ENCODE measurements at places on chromosomes 1 and 21. TPM values are rescaled to one million over a fixed set of nuclear protein-coding genes. Genes with fewer than 3 reads are reported as not detected.

- H3K27me3 ChIP-seq = no peaks in the 10 kb centered on the region
- no peak for DNase-seq
- H3K27ac ChIP-seq = no peak overlapping the region
- H3K4me3 ChIP-seq = no peak overlapping the region
- H3K4me1 ChIP-seq = no peaks in the 10 kb centered on the region
- H3K36me3 ChIP-seq = no peaks in the 10 kb centered on the region
These were observed 220.6 kb downstream of the DYRK1A start for GRCh38 chr21:37587203-37587602.

GRCh38 chr21:16865632-16866031 lies 647.2 kb upstream of the CXADR start:
- no peaks in the 10 kb centered on the region for H3K27me3 ChIP-seq
- DNase-seq = peak; percentile 44
- no peaks in the 10 kb centered on the region for H3K36me3 ChIP-seq
- H3K4me1 ChIP-seq = no peaks in the 10 kb centered on the region
- H3K27ac ChIP-seq = no peak overlapping the region

DNA sequence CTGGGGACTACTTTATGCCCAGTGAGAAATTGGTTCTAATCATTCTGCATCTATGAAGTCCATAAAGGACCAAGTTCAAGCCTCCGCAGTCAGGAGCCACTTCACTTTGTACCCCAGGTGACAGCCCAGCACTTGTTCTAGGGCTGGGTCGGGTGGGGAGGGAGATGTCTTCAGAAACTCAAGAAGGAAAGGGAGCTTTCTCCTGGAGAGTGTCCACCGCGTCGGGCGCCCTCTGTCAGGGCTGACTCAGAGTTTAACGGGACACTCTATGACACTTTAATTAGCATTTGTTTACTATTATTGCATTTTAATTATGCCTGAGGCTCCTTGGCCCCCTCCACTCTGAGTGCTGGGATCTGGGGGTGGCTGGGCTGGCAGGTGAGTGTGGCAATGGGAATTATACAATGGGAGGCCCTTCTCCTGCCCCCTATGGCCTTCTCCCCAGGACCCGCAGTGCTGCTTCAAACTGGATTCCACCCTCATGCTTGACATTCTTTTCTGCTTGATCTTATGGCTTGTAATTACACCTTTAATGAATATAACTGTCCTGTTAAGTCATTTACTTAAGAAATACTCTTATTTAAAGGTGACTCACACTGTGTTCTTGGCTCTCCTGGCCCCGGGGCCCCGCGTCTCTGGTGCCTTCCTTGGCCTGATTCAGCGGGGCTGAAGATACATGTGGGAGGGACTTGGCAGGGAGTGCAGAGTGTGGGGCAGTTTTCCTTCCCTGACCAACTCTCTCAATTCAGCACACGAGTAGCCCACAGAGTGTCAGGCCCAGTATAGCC lies 136.6 kb downstream of the PLXNA2 start:
- no peak overlapping the region for H3K4me3 ChIP-seq
- DNase-seq = peak; percentile 56
- H3K27ac ChIP-seq = no peak overlapping the region
- no peaks in the 10 kb centered on the region for H3K27me3 ChIP-seq
- H3K36me3 ChIP-seq = no peaks in the 10 kb centered on the region

GRCh38 chr1:7257225-7257624 lies 472.0 kb downstream of the CAMTA1 start:
- DNase-seq = no peak
- no peaks in the 10 kb centered on the region for H3K27me3 ChIP-seq
- no peak overlapping the region for H3K27ac ChIP-seq
- H3K4me1 ChIP-seq = peaks cover 5% of the 10 kb centered on the region
- no peaks in the 10 kb centered on the region for H3K36me3 ChIP-seq

- DNase-seq = no peak
- H3K27ac ChIP-seq = no peak overlapping the region
- peaks cover 4% of the 10 kb centered on the region for H3K36me3 ChIP-seq
These were observed 95.0 kb downstream of the SGIP1 start for GRCh38 chr1:66628926-66629325.

- no peak overlapping the region for H3K27ac ChIP-seq
- DNase-seq = peak; percentile 39
These were observed 7.8 kb upstream of the MUTYH start for GRCh38 chr1:45348020-45348419.

DNA sequence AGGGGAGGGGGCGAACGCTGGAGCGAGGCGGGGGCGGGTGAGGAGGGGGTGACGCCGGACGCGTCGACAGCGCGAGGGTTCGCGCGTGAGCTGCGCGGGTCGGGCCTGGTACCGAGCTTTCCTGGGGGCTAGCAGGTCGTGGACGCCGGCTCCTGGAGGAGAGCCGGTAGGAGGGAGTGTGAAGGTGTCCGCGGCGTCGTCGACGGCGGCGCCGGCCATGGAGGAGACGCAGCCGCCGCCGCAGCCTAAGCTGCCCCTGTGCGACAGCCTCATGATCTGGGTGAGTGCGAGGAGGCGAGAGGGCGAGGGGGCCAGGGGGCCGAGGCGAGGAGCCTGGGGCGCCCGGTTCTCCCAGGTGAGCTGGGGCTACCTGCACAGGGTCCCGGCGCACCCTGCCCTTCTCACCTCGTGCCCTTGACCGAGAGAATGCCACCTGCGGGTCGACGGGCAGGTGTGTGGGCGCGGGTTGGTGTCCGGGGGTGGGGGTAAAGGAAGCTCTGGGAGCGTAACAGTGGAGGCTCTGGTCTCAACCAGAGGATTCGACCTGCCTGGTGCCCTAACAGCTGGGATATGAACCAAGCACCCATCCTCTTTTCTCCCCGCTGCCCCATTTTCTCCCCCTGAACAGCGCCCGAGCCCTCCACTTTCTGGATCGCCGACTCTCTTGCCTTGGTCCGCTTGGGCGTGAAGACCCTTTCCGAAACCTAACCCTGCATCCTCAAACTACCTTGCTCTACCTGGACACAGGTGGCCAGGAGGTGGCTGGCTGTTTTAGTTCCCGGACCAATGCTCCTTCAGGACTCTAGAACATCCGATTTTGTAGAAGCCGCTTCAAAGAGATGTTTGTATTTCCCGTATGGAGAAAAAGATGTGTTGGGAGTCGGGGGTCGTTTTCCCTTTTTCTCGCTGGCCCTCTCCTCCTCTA lies at the start of gene HOOK1:
Gene HOOK1, plus strand, starts transcription at position 49 of the 925 bp plus-strand sequence. Its CDS starts 169 bp downstream, at position 218.
- no peaks in the 10 kb centered on the region for H3K4me1 ChIP-seq
- no peak within 1 kb of the TSS for H3K4me3 ChIP-seq
- no peak for DNase-seq
- no peak within 1 kb of the TSS for H3K27ac ChIP-seq
- no peaks in the 10 kb centered on the region for H3K36me3 ChIP-seq
- peaks cover 24% of the 10 kb centered on the region for H3K27me3 ChIP-seq

GRCh38 chr1:44559330-44559729 lies 115.0 kb downstream of the TMEM53 start:
- no peaks in the 10 kb centered on the region for H3K36me3 ChIP-seq
- H3K27me3 ChIP-seq = peaks cover 13% of the 10 kb centered on the region
- no peak for DNase-seq
- H3K4me1 ChIP-seq = no peaks in the 10 kb centered on the region
- H3K4me3 ChIP-seq = no peak overlapping the region

- no peaks in the 10 kb centered on the region for H3K27me3 ChIP-seq
- no peaks in the 10 kb centered on the region for H3K36me3 ChIP-seq
- H3K4me1 ChIP-seq = no peaks in the 10 kb centered on the region
- no peak overlapping the region for H3K4me3 ChIP-seq
- no peak overlapping the region for H3K27ac ChIP-seq
These were observed 9.6 kb downstream of the ACTRT2 start for GRCh38 chr1:3030663-3031381.

DNA sequence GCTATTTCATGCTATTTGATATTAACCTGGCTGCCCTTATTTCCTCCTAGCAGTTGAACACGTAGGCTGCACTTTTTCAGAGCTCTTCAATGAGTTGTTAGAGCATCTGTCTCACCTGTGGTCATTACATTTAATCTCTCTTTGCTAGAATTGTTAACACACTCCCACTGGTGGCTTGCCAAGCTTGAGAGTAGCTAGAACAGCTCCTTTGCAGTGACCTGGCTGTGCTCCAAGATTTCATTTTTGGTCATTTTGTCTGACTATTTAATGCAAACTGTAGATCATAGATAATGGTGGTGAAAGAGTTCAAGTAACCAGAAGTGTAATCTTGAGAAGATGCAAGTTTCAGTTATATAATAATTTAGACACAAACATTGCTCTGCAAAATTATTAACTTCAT lies 105.6 kb downstream of the LRRC7 start:
- H3K27me3 ChIP-seq = no peaks in the 10 kb centered on the region
- no peak overlapping the region for H3K4me3 ChIP-seq
- no peaks in the 10 kb centered on the region for H3K36me3 ChIP-seq
- no peak overlapping the region for H3K27ac ChIP-seq
- no peak for DNase-seq
- no peaks in the 10 kb centered on the region for H3K4me1 ChIP-seq

- H3K27me3 ChIP-seq = no peaks in the 10 kb centered on the region
- peak; percentile 48 for DNase-seq
- H3K4me3 ChIP-seq = no peak overlapping the region
- no peak overlapping the region for H3K27ac ChIP-seq
- H3K4me1 ChIP-seq = no peaks in the 10 kb centered on the region
These were observed 94.3 kb upstream of the EDN2 start for GRCh38 chr1:41578712-41579335.

DNA sequence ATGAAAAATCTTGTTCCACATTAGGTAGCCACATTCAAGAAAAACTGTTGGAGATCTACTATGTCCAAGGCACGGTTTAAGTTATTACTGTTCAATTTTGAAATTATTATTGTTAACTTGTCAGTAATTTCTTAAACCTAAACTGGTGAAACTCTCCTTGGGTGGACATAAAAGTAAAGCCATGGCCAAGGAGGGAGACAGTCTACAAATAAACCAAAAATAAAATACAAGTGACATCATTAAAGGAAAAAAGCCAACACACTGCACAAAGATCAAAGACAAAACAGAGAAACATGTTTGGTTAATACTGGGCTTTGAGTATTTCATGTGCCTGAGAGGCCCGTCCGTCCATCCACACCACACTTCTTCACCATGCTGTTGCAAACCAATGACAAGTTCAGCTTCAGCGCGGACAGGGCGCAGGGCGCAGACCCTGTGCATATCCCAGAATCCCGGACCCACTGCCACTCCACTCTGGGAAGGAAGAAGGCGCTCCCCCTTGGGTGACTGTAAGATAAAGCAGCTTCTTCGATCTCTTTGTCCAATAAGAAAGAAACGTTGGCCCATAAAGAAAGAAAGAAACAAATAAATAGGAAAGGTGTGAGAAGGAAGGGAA lies 918 bp upstream of the RASAL2 start:
- H3K36me3 ChIP-seq = no peaks in the 10 kb centered on the region
- H3K4me1 ChIP-seq = peaks cover 9% of the 10 kb centered on the region
- H3K4me3 ChIP-seq = peak overlapping the region; percentile 83
- H3K27ac ChIP-seq = peak overlapping the region; percentile 88

GRCh38 chr1:244395965-244396364 lies 55.7 kb downstream of the ADSS2 start:
- H3K4me3 ChIP-seq = no peak overlapping the region
- H3K36me3 ChIP-seq = no peaks in the 10 kb centered on the region
- no peaks in the 10 kb centered on the region for H3K4me1 ChIP-seq
- no peak for DNase-seq
- no peak overlapping the region for H3K27ac ChIP-seq

DNA sequence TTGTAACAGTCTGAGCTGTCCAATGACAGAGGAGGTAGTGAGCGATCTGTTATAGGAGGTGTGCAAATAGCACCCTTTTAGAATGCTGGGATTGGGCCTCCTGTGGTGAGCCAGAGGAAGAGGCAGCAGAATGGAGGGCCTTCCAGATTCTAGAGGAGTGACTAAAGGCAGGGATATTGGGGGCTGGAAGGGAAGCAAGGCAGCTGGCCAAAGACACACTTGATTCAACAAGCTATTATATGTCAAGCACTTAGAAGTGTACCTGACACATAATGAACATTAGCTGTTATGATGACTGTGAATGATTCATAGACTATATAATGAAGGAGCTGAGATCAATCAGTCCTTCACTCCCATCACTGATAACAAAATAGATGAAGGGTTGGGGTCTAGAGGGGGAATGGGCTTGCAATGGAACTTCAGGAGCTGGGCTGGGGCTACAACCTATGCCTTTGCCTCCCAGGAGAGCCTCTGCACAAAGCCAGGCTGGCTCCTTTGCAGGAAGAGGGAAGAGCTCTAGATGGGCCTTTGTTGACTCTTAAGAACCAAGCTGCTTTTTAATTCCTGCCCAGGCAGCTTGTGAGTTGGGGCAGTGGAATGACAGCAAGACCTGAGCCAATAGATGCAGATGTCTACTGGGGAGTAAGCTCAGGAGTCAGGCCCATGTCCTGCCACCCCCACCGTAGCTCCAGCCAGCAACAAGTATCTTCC lies 2.3 kb upstream of the MKNK1 start:
- H3K4me3 ChIP-seq = no peak overlapping the region
- peaks cover 3% of the 10 kb centered on the region for H3K4me1 ChIP-seq
- no peak overlapping the region for H3K27ac ChIP-seq
- no peaks in the 10 kb centered on the region for H3K27me3 ChIP-seq
- DNase-seq = no peak

GRCh38 chr1:242208021-242208420 lies 209.1 kb upstream of the MAP1LC3C start:
- H3K4me1 ChIP-seq = no peaks in the 10 kb centered on the region
- no peaks in the 10 kb centered on the region for H3K36me3 ChIP-seq
- no peaks in the 10 kb centered on the region for H3K27me3 ChIP-seq
- DNase-seq = no peak
- no peak overlapping the region for H3K27ac ChIP-seq

GRCh38 chr1:30707412-30708360 lies 15.7 kb downstream of the MATN1 start:
- H3K36me3 ChIP-seq = no peaks in the 10 kb centered on the region
- H3K27me3 ChIP-seq = peaks cover 5% of the 10 kb centered on the region
- no peak overlapping the region for H3K4me3 ChIP-seq
- DNase-seq = peak; percentile 59

DNA sequence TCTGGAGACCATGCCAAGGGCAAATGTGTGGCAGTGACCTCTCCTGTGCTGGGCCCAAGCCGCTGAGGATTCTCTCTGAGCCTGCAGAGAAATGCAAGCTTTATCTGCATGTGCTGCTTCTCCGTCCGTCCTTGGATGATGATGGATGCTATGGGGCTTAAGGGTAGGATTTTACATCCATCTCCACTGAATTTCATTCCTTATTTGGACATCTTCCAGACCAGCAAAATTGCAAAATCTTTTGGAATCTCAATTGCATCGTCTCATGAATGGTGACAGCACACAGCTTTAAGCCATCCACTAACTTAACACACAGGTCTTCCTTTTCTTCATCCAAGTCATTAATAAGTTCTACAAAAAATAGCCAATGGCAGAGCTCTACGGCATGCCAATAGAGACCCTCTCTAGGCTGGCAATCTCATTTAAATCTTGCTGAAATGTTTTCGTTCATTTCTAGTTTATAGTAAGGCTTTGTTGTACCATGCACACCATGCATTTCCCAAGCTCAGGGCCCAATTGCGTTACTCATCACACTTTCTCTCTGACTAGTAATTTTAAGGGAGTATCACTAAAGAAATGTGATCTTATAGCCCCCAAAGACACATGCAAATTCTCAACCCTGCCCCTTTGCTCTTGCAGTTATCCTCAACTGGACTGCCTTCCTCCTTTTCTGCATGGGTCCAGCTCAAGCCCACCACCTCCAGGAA lies 11.1 kb downstream of the BATF3 start:
- no peaks in the 10 kb centered on the region for H3K27me3 ChIP-seq
- peak; percentile 85 for DNase-seq
- H3K27ac ChIP-seq = no peak overlapping the region
- no peak overlapping the region for H3K4me3 ChIP-seq

The C1orf87 gene
- total RNA-seq = under 0.01 TPM

The DSCAM gene
- not detected for total RNA-seq

The KIAA1614 gene
- 8.1 TPM for total RNA-seq

The ESRRG gene
- total RNA-seq = 0.83 TPM

The FAM43B gene
- under 0.01 TPM for total RNA-seq

The SH2D1B gene
- total RNA-seq = not detected

The FALEC gene
- 1.0 TPM for total RNA-seq

The OR10J5 gene
- not detected for total RNA-seq

The NEGR1 gene
- total RNA-seq = 3.1 TPM

The ASH1L gene
- 25.4 TPM for total RNA-seq

The OVAAL gene
- not detected for total RNA-seq
